HuH-7.5 (cell line): ENCODE measurements at places on chromosomes 7 and 10.

GRCh38 chr10:57145548-57145947 lies 784.5 kb upstream of the ZWINT start:
- DNase-seq, result no peak

DNA sequence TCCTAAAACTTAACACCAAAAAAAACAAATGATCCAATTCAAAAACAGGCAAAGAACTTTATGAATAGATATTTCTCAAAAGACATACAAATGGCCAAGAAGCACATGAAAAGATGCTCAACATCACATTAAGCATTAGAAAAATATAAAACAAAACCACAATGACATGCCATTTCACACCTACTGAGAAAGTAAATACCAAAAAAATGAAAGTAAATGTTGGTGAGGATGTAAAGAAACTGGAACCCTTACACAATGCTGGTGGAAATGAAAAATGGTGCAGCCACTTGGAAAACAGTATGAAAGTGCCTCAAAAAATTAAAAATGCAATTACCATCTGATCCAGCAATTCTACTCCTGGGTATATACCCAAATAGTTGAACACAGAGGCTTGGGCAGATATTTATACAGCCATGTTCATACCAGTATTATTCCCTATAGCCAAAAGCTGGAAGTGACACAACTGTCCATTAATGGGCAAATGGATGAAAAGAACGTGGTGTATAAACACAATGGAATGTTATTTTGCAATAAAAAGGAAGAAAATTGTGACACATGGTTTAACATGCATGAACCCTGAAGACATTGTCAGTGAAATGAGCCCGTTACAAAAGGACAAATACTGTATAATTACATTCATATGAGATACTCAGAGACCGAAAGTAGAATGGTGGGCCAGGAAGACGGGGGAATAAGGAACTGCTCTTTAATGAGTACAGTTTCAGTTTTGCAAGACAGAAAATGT lies 89.0 kb downstream of the JMJD1C start:
- no peak for DNase-seq

DNA sequence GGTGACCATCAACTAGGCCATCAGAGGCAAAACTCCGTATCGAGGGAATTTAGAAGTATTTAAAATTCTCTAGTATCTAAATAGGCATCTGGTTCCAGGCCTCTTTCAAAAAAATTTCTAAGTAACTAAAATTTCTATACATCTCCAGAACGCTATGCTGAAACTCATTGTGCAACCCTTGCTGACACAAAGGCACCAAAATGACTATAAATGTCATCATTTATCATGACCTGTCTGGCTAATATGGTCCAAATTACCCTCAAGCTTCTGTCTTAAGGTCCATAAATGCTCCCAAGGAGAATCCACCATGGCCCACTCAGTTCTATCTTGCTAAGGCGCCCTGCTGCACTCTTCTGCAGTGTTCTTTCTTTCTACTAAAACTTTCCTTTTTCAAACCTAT lies 16.2 kb downstream of the STEAP4 start:
- DNase-seq, result no peak

GRCh38 chr7:936386-937054 lies 18.0 kb downstream of the ADAP1 start:
- no peak for DNase-seq

- no peak for DNase-seq
These were observed 640.0 kb downstream of the PARD3 start for GRCh38 chr10:34175121-34175520.

- no peak for DNase-seq
These were observed 264.6 kb downstream of the SNX10 start for GRCh38 chr7:26556061-26556881.

GRCh38 chr10:132624847-132625471 lies 87.4 kb downstream of the INPP5A start:
- no peak for DNase-seq

DNA sequence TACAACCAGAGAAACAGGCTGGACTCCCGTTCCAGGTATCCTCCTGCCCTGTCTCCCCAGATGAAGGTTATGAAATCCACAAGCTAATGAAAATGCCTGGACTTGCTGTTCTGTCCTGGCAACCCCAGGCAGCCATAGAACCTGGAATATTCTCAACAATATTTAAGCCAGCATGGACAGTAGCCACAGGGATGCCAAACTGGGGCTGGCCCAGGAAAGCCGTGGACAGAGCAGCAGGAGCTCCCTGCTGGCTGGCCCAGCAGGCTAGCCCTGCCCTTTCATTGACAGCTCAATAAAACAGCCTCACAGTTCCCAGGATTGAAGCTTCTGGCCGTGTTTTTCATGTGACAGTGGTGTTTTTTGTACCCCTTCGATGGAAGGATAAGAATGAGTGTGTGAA lies 230.6 kb downstream of the BMPER start:
- DNase-seq, result no peak

DNA sequence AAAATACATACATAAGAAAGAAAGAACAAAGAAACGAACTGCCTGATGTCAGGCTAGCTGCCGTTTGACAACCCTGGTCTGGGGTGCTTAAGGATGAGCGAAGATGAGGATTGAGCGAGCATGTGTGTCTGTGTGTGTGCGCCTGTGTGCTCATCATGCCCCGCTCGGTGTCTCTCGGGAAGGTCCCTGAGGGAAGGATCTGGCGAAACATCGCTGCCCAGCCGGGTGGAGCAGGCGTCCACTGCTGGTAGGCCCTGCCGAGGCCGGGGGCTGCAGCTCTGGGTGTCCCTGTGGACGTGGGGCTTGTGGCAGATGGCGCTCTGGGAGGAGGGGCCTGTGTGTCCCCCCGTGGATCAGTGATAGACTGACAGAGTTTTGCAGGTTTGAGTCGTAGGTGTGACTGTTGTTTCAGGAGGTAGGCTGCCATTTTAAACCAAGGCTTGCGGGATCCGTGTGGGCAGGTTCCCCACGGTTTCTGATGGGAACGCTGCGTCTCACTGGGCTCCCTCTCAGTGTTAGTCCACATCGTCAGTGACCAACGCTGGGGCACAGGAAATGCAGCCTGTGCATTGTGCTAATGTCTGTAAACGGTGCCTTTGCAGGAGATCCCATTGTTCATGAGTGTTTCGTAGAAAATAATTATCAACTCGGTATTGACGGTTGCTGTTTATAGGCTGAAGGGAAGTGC lies 5.9 kb upstream of the SUN1 start:
- no peak for DNase-seq

GRCh38 chr7:113907617-113908016 lies 11.2 kb downstream of the PPP1R3A start:
- DNase-seq, result no peak

DNA sequence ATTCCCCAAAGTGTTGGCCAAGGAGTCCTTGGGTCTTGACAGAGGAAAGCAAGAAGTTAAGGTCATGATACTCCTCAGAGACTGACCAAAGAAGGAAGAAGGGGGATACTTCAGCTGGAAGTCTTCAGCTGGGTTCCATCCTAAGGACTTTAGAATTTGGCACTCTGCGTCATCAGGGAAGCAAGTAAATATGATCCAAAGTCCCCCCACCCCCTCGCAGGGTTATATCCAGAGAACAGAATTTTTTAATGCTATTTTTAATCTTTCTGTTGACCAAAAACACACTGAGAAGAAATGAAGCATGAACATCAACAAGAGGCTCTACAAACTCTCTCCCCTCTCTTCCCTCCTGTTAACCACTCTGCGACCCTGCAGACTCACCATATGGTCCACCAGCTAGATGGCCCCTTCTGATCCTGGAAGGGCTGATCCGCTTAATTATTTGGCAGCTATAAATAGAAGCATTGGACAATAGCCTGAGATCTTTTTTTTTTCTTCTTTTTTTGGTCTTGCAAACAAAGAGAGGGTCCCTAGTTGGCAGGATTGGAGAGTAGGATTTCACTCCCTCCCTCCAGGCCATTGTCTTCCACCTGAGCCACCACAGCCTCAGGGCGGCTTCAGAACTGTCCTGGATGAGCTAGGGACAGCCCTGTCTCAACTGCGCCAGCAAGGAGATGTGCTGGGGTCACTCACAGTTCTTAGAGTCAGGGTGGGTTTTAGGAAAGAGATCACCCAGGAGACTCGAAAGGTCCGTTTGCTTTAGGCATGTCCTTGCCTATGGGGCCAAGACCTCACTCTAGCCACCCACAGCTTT lies 196.0 kb downstream of the KCNMA1 start:
- DNase-seq, result no peak

- DNase-seq, result no peak
These were observed 27.7 kb upstream of the SORCS3 start for GRCh38 chr10:104613406-104613805.

DNA sequence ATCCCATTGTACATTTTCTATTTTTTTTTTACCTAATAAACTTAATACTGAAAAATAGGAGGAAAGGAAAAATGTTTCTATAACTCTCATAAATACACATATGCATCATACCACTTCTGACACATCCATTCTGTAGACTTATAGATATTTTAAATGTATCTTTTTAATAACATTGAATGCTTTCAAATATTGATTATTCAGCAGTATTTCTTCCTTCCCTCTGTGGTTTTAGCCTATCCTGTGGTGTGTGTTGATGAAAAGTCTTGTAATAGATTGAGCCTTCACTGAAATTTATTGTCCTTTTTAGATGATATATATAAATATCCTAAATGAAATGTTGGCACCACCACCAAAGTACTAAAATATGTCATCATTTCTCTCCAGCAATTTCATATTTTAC lies 218.1 kb downstream of the TSPAN12 start:
- no peak for DNase-seq

DNA sequence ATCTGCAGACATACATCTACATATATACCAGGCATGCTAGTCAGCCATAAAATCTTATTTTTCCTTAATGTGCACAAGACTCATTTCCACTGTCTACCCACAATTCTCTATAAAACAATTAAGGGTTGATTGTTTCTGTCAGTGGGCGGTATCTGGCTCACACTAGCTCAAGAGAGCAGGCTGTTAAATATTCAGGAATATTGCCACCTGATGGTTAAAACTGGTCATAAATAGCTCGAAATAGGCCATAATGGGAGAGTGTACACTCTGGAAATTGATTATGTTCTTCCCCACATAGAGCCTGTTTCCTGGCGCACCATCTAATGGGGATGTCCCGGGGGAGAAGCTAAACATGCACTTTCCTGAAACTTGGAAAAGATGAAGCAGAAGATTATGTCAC lies 620.6 kb upstream of the ANKRD30A start:
- no peak for DNase-seq

DNA sequence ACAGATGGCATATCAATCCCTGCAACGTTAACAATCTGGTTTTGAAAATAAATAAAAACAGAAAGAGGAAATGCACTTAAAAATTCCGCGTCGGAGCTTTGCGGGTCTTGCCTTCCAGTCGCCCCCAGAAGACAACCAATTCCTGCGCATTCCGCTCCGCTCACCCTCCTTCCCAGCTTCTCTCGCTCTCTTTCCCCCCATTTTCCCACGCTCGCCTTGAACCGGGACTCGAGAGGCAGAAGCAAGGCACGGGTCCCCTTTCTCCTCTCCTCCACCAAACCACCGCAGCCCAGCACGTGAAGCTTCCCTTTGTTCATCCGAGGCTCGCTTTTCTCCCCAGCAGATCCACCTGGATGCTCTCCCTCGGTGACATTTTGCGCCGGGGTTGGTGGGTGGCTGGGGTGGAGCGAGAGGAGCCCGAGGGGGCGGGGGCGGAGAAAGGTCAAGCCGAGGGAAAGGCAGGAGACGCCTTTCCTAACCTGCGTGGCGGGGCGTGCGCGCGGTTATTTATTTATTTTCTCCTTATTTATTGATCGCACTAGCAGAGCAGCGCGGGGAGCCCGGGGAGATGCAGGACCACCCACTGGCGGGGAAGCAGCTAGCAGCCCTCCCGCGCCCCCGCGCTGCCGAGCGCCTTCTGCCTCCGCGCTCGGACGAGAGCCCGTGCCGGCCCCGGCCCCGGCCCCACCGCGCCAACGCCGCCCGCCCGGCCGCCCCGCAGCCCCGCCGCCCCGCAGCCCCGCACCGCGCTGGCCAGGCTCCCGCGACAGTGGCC lies at the start of gene KCND2:
Gene KCND2 (plus strand): TSS at position 475 of the 775 bp plus-strand sequence.
- DNase-seq, result peak; percentile 36

GRCh38 chr10:7700577-7701125 lies 2.5 kb upstream of the ITIH2 start:
- peak; percentile 27 for DNase-seq

- no peak for DNase-seq
These were observed 41.4 kb upstream of the IKZF1 start for GRCh38 chr7:50262916-50263690.

DNA sequence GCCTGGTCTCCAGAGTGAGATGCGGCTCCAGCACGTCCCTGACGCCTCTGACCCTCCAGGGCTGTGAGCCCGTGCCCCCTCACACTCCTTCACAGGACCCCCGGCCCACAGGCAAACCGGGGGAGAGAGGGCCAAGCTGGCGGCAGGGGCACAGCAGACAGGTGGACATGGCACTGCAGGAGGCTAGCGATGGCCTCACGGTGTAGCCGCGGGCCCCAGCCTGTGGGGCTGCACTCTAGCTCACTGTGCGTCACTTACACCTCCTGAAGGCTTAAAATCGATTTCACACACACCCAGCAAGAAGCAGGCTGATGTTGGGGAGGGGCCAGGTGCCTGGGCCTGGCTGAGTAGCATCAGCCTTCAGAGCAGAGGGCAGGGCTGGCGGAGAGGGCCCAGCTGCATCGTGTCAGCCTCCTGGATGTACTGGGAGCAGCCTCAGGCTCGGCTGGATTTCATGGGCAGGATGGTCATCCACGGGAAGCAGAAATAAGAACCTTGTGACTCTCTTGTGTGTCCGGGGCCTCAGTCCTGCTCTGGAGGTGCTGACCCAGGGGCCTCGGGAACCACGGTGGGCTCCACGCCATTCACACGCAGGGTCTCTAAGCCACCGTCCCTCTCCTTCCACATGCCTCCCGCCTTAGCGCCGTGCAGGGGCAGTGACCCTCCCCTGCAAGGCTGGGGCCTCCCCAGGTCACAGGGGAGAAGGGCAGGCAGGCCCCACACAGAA lies 19.4 kb upstream of the KNDC1 start:
- DNase-seq, result no peak

GRCh38 chr7:141700848-141701371 lies 1.1 kb downstream of the DENND11 start:
- DNase-seq, result peak; percentile 25

DNA sequence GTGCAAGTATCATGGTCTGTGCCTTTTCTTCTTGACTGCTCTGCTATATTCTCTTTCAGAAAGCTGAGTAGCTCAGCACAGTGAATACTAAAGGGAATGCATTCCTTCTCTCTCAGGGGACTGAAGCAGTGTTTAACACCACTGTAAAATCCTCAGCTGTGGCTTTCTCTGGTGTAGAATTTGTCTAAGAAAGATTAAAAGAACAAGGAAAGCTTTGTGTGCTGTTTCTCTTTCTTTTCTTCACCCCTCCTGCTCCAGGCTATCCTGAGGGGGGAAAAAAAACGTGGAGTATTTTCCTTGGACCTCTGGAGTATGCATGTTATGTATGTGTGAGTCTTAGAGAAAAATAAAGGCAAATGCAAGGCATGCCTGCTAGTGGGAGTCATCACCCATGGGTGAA lies 383.9 kb downstream of the AUTS2 start:
- no peak for DNase-seq

- DNase-seq, result no peak
These were observed 41.2 kb downstream of the ANLN start for GRCh38 chr7:36430881-36431280.
